ENCODE measurements at places on chromosomes 5 and 9. TPM values are rescaled to one million over a fixed set of nuclear protein-coding genes. Genes with fewer than 3 reads are reported as not detected.

DNA sequence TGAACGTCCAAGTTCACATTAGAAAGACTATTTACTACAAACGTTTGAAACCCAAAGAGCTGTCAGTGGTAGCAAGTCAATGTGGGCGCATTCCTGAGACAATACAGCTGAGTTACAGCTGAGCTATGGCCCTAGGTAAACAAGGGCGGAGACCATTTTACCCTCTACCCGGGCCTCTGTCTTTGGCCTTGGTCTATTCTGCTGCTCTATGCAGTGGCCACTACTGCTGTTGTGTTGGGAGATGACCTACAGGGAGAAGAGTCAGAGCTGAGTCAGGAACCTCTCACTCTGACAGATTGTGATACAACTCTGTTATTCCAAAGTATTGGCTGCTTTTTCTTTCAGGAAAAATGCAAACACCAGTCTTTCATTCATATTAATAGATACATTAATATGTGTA is 700.6 kb downstream of the SEMA5A start:
- DNase-seq, result no peak

DNA sequence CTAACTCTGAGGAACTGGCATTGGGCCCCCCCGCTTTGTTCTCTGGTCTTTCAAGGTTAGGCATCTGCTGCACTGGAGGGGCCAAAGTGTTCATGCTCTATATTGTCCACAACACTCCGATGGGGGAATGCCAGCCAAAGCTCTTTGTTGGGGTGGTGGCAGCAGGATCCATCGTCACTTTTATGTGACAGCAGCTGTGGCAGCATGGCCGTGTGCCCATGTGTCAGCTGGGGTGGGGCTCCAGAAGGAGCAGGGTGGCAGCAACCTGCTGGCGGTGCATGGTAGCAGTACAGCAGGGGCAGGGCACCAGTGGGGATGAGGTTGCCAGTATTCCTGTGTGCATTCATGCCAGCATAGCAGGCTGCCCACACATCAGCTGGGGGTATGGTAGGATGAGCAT is 28.2 kb downstream of the ITGA2 start:
- no peak for DNase-seq

DNA sequence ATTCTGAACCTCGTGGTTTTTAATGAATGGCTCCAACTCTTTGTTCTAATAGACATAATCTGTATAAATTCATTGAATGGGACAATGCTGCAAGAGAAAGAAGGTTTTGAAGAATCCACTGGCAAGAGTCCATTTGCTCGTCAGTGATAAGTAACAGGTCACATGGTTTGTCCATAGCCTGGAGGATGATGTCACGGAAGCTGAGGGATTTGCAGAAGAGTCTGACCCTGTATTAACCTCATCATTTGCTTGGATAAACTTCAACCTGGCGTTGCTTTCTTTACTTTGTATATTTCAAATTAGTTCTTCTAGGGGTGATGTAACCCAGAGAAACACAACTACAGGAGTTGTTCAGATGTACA is 197.4 kb downstream of the GAS1 start:
- no peak for DNase-seq

Gene IGFBPL1
- 2.8 TPM for total RNA-seq

Gene FSTL4
- total RNA-seq, result not detected

- peak; percentile 57 for DNase-seq
These were observed 2.8 kb downstream of the IL3 start for GRCh38 chr5:132063090-132063911.

DNA sequence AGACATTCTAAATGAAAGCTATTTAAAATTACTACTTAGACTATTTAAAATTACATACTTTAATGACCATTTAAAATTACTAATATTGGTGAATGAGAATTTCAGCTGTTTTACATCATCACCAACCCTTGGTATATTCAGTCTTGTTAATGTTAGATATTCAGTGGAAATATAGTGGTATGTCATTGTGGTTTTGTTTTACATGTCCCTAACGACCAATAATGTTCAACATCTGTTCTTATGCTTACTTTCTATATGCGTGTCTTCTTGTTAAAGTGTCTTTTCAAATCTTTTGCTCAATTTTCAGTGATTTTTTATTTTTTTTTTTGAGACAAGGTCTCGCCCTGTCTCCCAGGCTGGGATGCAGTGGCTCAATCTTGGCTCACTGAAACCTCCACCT is 279.3 kb upstream of the TARS1 start:
- DNase-seq, result no peak

DNA sequence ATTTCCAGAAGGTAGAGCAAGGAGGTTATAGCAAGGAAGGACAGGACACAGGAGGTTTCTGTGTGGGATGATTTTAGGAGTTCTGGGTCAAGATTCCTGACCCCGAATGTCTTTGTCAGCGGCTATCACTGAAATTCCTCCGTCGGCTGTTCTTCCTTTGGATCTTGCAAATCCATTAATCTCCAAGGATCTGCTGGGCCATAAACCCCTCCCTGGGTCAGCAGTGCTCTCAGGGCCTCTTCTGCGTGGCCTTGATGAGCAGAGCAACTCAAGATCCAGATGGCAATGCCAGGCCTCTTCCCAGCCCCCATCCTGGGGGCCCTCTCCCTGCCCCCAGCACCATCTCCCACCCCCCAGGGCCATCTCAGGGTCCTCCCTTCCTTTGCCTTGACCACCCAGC is 16.3 kb upstream of the COL27A1 start:
- DNase-seq, result no peak
